ENCODE measurements at places on chromosomes 11 and 22. TPM values are rescaled to one million over a fixed set of nuclear protein-coding genes. Genes with fewer than 3 reads are reported as not detected.
A peak's percentile ranks its signal among the peaks of the same experiment; 100 is the strongest.

GRCh38 chr11:97290464-97291041 is 900.7 kb downstream of the JRKL start:
- no peak for DNase-seq

DNA sequence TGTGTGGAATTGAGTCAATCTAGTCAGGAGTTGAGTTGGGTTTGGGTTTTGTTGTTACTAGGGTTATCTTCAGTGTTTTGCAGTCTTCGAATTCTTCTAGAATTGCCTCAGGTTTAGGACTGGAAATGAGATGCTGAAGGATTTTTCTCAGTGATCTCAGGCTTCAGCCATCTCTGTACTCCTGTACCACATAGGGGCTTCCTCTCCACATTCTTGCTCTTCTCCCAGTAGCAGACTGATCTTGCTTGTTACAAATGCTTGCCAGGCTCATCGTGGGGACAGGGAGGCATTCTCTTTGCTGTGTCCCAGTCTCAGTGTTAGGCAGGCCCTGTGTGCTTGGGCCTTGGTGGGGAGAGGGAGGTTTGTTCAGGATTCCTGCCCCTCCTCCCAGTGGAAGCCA is 96.1 kb downstream of the LRRC32 start:
- no peak for DNase-seq

- DNase-seq = no peak
Observed at GRCh38 chr11:111530091-111530490, 10.4 kb upstream of the LAYN start.

GRCh38 chr11:132844956-132845696 is 687.2 kb downstream of the OPCML start:
- no peak for DNase-seq

DNA sequence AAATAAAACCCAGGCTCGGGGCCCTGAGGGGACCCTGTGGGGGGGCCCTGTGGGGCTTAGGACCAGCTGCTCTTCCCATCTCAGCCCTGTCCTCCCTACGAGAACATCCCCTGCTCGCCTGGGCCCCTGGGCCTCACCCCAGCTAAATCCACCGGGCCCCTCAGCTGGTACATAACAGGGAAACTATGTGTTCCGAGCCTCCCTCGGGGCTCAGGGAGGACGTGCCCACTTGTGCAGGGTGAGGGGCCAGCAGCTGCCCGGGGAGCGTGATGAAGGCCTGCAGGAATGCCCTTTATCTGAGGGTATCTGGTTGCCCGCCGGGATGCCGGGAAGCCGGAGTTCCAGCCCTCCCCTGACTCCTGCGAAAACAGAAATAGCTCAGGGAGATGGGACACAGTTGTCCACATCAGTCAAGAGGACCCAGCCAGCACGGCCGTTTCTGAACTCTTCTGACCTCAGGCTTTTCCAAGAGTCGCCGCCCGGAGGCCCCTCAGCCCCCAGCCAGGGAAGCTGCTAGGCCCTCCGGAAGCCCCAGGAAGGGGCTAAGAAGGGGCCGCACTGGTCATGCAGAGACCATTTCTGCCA is 20.6 kb downstream of the MRPL23 start:
- DNase-seq = peak; percentile 6

The AP5B1 gene
- polyA plus RNA-seq = 3.7 TPM
